ENCODE measurements at places on chromosomes 3 and 15.

GRCh38 chr3:39121621-39122020, 14.1 kb downstream of the TTC21A start:
- no peak for DNase-seq

DNA sequence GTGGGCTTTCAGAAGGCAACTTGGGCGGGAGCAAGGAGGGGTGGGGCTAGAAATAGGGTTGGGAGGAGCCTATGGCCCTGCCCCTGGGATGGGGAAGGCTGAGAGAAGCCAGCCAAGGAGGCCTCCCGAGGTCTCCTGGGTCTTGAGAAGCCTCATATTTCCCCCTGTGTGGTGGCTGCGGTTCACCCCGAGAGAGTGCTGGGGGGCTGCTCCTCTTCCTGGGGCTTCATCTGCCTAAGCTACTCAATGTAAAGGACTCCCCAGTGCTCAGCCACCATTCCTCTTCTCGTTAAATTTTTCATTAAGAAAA, 174.3 kb downstream of the SMAD6 start:
- DNase-seq: no peak

DNA sequence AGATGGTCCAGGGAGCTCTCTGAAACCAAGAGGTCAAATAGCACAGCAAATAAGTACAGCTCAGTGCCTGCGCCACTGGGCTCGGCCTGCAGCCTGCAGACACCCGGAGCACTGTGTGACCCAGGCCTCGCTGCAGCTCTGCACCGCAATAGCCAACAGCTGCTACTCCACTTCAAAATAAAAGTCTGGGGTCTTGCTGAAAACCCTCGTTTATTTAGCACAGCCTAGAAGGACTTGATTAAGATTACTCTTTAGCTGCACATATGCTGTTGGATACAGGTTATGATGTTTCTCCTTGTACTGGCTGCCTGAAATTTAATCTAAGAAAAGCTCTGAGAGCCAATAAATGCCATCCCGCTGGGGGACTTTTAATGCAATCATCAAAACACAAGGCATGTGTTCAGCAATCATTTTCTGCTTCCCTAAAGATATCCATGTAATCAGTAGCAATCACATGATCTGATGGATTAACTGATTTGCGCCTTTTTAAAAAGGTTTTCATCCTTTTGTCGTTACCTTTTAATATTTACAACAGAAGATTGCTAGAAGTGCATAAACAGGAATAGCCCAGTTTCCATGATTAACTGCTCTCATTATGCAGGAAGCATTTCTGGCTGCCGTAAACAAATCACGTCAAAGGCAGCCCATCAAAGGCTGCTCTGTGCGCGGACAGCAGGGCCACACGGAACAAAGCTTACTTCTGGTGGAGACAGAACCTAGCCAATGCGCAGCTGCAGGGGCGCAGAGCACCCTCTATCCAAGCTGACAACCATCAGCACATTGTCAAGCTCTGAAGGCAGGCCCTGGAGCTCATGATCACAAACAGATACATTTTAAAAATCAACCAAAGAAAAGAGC, 58.8 kb downstream of the CLASP2 start:
- peak; percentile 21 for DNase-seq

- no peak for DNase-seq
These were observed 154.2 kb upstream of the SMAD3 start for GRCh38 chr15:66911131-66911700.

GRCh38 chr3:74623261-74623836, 8.9 kb upstream of the CNTN3 start:
- DNase-seq: no peak

- DNase-seq: no peak
These were observed 62.6 kb downstream of the DUT start for GRCh38 chr15:48393645-48394506.

- DNase-seq: no peak
These were observed 927 bp upstream of the FYTTD1 start for GRCh38 chr3:197748597-197749314.

- no peak for DNase-seq
These were observed 187.6 kb downstream of the EBLN2 start for GRCh38 chr3:73249047-73249446.

DNA sequence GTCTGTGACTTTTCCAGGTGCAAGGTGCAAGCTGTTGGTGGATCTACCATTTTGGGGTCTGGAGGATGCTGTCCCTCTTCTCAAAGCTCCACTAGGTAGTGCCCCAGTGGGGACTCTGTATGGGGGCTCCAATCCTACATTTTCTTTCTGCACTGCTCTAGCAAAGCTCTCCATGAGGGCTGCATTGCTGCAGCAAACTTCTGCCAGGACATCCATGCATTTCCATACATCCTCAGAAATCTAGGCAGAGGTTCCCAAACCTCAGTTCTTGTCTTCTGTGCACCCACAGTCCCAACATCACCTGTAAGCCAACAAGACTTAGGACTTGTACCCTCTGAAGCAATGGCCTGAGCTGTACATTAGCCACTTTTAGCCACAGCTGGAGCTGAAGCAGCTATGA, 694.5 kb upstream of the BCHE start:
- DNase-seq: no peak

GRCh38 chr3:189117087-189117486, 54.7 kb upstream of the TPRG1 start:
- no peak for DNase-seq

DNA sequence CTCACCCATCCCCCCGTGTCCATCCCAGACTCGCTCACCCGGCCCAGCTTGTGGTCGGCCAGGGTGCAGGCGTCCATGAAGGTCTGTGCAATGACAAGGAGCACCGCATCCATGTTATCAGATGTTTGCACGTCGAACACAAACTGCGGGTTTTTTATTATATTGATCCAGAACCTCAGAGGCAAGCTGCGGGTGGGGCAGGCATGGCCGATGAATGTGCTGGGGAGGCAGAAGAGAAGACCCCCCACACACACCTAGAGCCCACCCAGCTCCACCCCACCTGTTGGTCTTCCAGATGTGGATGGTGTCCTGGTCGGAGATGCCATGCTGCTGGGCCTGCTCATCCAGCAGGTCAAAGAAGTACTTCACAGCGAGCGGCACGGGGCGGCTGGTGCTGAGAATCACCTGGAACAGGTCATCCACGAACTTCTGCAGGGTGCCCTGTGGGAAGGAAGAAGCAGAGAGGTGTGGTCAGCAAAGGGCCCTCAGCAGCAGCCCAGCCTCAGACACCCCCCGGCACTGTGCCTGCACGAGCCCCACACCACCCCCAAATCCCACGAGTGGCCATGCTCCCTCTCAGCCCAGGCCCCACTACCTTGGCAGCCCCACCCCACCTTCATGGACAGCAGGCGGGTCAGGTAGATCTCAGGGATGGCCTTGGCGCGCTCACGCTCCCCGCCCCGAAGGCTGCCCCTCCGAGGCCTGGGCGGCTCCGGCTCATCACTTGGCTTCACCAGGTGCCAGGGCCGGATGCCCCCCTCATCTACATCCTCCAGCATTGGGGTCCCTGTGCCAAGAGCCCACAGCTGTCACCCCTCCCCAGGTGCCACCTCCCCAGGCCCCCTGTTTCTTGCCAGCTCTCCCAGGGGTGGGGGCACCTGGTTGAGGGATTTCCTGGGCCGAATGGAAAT, 20.3 kb downstream of the PLXNB1 start:
- no peak for DNase-seq

DNA sequence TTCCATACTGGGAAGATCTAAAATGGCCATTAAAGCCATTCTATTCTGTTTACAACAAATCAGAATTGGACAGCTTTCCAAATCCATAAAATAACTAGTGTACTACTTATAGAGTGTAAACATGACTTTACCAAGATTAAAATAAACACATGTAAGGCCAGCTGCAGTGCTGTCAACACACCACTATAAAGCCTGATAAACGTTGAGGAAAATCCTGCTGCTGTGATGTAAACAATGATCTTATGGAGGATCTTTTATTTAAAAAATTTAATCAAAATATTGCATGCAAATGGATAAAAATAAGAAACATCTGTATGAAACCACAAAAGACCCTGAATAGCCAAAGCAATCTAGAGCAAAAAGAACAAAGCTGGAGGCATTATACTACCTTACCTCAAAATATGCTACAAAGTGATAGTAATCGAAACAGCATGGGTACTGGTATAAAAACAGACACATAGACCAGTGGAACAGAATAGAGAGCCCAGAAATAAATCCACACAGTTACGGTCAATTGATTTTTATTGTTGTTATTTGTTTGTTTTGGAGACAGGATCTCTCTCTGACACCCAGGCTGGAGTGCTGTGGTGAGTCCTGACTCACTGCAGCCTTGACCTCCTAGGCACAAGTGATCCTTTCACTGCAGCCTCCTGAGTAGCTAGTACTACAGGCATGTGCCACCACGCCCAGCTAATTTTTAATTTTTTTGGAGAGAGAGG, 428.8 kb upstream of the C2CD4B start:
- no peak for DNase-seq

DNA sequence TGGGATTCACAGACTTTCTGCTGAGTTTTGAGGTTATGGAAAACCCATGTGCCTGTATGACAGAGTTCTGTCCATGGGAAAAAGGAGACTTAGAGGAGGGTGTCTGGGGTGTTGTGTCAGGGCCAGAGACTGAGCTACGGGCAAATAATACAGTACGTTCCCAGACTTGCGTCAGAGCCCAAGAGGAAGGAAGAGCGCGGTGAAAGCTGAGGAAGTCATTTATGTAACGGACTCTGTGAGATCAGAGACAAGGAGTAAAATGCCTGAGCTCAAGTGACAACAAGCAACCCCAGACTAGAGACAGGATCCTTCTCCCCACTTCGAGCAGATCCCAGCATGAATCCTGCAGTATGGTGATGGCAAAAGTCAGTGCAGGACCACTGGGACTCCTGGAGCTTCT, 368.6 kb upstream of the MCTP2 start:
- no peak for DNase-seq

DNA sequence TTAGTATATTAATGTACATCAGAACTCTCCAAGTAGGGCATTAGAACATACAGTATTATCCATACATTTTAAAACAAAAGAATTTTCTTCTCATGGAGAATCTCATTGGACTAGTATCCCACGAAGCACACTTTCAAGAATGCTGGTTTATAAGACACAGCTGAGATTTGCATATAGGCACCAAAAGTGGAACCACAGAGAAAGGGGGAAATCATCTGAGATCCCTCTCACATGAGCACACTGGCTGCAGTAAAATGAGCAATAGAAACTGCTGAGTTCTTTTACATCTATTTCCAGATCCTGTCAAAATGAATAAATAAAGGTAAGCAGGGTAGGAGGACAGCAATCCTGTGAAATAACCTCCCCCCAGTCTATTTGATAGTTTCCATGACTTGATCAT, 665.3 kb downstream of the FHIT start:
- no peak for DNase-seq

DNA sequence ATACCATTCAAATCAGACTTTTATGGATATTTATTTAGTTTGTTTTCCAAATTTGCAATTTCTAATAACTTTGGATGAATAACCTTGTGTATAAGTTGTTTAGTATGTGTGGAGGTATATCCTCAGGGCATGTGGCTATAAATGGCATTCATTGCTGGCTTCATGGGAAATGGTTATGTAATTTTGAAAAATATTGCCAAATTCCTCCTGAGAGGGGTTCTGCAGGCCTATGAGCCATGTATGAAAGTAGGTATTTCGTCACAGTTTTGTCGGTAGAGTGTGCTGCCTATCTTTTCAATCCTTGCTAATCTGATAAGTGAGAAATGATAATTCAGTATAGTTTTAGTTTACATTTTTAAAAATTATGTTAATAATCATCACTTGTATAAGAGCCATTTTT, 256.4 kb upstream of the ZNF385D start:
- no peak for DNase-seq

GRCh38 chr15:64070965-64071851, 22.4 kb downstream of the CIAO2A start:
- no peak for DNase-seq

DNA sequence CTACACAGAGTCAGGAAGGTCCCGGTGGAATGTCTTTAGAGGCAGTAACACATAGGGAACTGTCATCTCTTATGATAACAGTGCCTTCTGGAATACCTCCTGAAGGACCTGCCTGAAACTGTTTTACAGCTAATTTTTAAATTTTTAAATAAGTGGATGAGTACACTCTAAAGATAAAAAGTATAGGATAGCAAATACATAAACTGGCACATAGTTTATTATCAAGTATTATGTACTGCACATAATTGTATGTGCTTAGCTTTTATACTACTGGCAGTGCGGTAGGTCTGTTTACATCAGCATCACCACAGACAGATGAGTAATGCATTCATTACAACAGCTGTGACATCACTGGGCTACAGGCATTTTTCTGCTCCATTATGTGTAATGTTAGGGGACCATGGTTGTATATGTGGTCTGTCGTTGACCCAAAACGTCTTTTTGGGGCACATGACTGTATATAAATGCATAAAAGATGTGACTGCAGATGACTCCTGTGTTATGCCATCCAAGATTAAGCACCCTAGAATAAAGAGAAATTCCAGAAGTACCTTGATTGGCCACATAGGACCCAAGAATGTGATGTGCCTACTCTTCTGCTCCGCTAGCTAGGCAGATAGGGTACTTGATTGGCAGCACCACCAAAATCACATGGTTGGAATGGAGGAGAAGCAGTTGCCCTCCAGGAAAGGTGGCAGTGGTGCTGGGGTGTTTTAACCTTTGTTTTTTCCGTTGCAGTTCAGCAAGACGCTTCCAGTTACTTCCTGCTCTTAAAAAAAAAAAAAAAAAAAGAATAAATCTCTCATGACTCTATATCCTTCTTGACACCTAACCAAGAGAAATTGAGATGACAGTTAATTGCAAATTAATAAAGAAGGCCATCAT, 3.3 kb downstream of the VPS8 start:
- no peak for DNase-seq

DNA sequence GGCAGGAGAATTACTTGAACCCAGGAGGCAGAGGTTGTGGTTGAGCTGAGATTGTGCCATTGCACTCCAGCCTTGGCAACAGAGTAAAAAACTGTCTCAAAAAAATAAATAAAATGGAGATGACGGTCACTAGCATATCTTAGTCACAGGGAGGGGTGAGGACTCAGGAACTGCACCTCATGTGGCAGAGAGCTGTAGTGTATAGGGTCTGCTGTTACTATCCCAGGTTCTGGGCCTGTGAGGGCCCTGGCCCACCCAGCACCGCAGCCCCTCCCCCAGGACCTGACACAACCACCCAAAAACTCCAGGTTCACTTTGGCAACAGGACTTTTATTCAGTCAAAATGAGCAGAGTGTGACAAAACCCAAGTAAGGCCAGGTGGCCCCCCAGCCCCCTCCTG, 22.3 kb downstream of the RNU5B-1 start:
- DNase-seq: no peak

DNA sequence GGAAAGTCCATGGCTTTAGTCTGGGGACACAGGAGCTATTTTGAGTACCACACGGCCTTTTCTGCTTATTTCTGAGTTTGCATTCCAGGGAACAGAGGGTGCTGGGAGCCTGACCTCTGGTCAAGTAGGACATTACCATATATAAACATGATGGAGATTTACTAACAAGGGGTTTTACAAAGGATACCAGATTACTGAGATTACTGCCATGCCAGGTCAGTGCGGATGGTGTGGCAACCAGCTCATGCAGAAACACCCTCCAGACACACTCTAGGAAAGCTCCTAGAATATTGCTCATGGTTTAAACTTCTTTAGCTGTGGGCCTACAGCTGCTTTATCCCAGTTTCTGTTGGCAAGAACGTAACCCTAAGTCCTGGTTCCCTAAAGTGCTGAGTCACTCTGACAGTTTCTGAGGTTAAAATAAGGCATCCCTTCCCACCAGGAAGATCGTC, 54.3 kb upstream of the AGTR1 start:
- DNase-seq: no peak
